ENCODE measurements at places on chromosomes 2 and 18. TPM values are rescaled to one million over a fixed set of nuclear protein-coding genes. Genes with fewer than 3 reads are reported as not detected.

Gene KATNAL2
- 0.97 TPM for total RNA-seq

Gene SLC66A2
- total RNA-seq: 56.9 TPM

Gene RIF1
- 56.1 TPM for total RNA-seq

Gene ASB18
- not detected for total RNA-seq

Gene NT5C1B
- not detected for total RNA-seq

Gene MCEE
- total RNA-seq: 11.3 TPM

DNA sequence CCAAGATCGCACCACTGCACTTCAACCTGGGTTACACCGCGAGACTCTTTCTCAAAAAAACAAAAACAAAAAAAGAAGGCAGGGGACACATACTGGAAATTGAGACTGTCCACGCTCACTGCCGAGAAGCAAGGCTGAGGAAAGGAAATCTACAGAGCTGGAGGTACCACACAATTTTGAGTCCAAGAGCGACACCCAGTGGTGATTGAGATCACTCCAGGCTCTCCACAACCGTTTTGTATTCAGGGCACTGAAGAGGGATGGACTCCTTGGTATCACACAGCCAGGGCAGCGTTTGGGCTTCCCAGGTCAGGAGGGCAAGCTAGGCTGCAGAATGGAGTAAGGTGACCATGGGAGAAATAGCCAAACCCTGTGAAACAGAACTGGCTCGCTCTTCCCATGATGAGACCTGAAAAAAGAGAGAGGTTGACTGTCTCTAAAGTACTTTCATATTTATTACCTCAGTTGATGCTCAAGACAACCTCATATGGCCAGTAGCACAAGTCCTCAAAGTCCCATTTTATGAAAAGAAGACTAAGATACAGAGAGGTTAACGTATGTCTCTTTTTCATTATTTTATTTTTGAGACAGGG lies 74.5 kb upstream of the YPEL5 start:
- DNase-seq: peak; percentile 38
- H3K36me3 ChIP-seq: peaks cover 3% of the 10 kb centered on the region
- H3K27ac ChIP-seq: no peak overlapping the region
- H3K4me3 ChIP-seq: no peak overlapping the region
- peaks cover 2% of the 10 kb centered on the region for H3K4me1 ChIP-seq

DNA sequence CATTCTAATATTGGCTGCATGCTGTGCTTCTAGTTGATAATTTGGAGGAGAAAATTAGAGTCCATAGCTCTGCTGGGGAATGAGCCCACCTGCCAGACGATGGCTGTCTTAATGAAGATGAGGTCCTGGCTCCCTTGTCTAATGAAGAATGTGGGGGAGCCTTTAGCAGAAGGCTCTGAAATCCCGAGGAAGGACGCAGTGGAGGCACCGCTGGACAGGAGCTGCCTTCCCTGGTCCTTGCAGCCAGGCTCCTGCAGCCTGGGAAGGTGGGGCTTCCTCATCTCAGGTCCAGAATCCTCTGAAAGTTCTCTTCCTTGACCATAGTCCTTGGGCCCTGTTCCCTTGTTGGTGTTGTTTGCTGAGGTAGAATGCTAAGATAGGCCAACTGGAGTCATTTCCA lies 208.3 kb downstream of the AGAP1 start:
- H3K4me1 ChIP-seq: peaks cover 8% of the 10 kb centered on the region
- DNase-seq: no peak
- H3K27ac ChIP-seq: no peak overlapping the region
- H3K27me3 ChIP-seq: peaks cover 8% of the 10 kb centered on the region
- no peaks in the 10 kb centered on the region for H3K36me3 ChIP-seq

GRCh38 chr18:7735626-7736175 lies 168.6 kb downstream of the PTPRM start:
- H3K27ac ChIP-seq: no peak overlapping the region
- no peak for DNase-seq
- no peaks in the 10 kb centered on the region for H3K4me1 ChIP-seq
- H3K27me3 ChIP-seq: no peaks in the 10 kb centered on the region
- H3K4me3 ChIP-seq: no peak overlapping the region

- peak overlapping the region; percentile 9 for H3K27ac ChIP-seq
- H3K4me1 ChIP-seq: peaks cover 19% of the 10 kb centered on the region
- no peak overlapping the region for H3K4me3 ChIP-seq
- H3K27me3 ChIP-seq: peaks cover 18% of the 10 kb centered on the region
Observed at GRCh38 chr2:242017086-242017485, 147.6 kb downstream of the RTP5 start.

GRCh38 chr2:45332094-45332493 lies 279.0 kb downstream of the SRBD1 start:
- peaks cover 21% of the 10 kb centered on the region for H3K27me3 ChIP-seq
- no peak overlapping the region for H3K4me3 ChIP-seq
- H3K36me3 ChIP-seq: no peaks in the 10 kb centered on the region
- DNase-seq: no peak

- DNase-seq: no peak
- no peaks in the 10 kb centered on the region for H3K4me1 ChIP-seq
- H3K27me3 ChIP-seq: no peaks in the 10 kb centered on the region
Observed at GRCh38 chr2:212237350-212238095, 301.1 kb downstream of the ERBB4 start.

GRCh38 chr2:40440835-40441234 lies 11.1 kb downstream of the SLC8A1 start:
- H3K4me1 ChIP-seq: no peaks in the 10 kb centered on the region
- no peaks in the 10 kb centered on the region for H3K36me3 ChIP-seq
- DNase-seq: no peak
- H3K27ac ChIP-seq: no peak overlapping the region
- H3K27me3 ChIP-seq: no peaks in the 10 kb centered on the region

GRCh38 chr2:26970928-26971627 lies 641 bp downstream of the MAPRE3 start:
- H3K36me3 ChIP-seq: peaks cover 8% of the 10 kb centered on the region
- H3K4me3 ChIP-seq: peak overlapping the region; percentile 90
- peaks cover 35% of the 10 kb centered on the region for H3K27me3 ChIP-seq
- H3K27ac ChIP-seq: peak overlapping the region; percentile 88
- H3K4me1 ChIP-seq: peaks cover 25% of the 10 kb centered on the region
- DNase-seq: no peak

Data from T-helper 17 cell (primary cell).